ENCODE measurements at places on chromosomes 16 and 17. TPM values are rescaled to one million over a fixed set of nuclear protein-coding genes. Genes with fewer than 3 reads are reported as not detected.

GRCh38 chr17:9672691-9673090, 27.4 kb downstream of the USP43 start:
- no peak for ATAC-seq

- ATAC-seq: peak; percentile 55
These were observed 183.0 kb downstream of the FOXL1 start for GRCh38 chr16:86761111-86762031.

GRCh38 chr16:83201748-83202147, 575.0 kb downstream of the CDH13 start:
- no peak for ATAC-seq

- ATAC-seq: no peak
These were observed 1.6 kb downstream of the RPL13 start for GRCh38 chr16:89561884-89562599.

- no peak for ATAC-seq
These were observed 41.8 kb downstream of the RAB11FIP4 start for GRCh38 chr17:31433091-31433790.

GRCh38 chr17:82527898-82528297, 8.4 kb downstream of the FOXK2 start:
- ATAC-seq: no peak

GRCh38 chr16:81668243-81669097, 110.6 kb upstream of the PLCG2 start:
- peak; percentile 27 for ATAC-seq

- ATAC-seq: no peak
These were observed 83.8 kb upstream of the GRIN2A start for GRCh38 chr16:10265770-10266615.

DNA sequence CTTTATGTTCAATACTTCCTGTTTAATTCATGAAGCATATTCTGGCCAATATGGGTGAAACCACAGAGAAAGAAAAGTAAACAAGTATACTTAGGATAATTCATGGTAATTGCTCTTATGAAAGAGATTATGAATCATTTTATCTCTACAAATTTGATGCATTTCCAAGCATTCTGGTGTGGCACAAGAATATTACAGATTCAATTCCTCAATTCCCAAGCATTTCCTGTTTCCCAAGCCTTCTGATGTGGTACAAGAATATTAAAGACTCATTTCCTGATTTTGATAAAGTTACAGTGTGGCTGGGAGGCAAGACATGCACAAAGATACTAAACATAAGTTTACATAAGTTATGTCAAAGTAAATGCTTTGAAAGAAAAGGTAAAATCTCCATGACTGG, 126.1 kb upstream of the NUDT7 start:
- ATAC-seq: no peak

GRCh38 chr16:4019371-4019791, 96.9 kb downstream of the ADCY9 start:
- ATAC-seq: no peak

- peak; percentile 70 for ATAC-seq
These were observed at the start of gene ALOX12B for GRCh38 chr17:8087075-8087951. TSS of gene ALOX12B (minus strand) at chr17:8087716. CDS start at chr17:8087442, 274 bp downstream.

Gene KRTAP4-5
- total RNA-seq: not detected

Gene KCTD11
- total RNA-seq: 4.5 TPM

Gene KRTAP3-2
- not detected for total RNA-seq

Gene CCL11
- not detected for total RNA-seq

GRCh38 chr17:6853764-6854442, 22.4 kb upstream of the TEKT1 start:
- ATAC-seq: no peak

DNA sequence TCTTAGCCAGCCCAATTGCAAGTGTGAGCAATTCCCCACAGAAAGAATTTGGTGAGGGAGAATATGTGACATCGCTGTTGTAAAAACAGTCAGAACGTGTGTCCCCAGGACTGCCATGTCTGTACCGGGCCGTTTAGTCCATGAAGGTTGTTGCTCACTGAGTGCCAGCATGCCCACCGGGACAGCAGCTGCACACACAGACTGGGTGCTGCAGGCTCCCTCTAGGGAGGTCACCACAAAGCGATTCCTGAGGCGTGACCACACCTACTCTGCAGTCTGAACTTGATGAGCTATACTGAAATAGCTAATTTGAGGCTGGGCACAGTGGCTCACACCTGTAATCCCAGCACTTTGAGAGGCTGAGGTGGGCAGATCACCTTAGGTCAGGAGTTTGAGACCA, 44.1 kb upstream of the ADORA2B start:
- no peak for ATAC-seq

DNA sequence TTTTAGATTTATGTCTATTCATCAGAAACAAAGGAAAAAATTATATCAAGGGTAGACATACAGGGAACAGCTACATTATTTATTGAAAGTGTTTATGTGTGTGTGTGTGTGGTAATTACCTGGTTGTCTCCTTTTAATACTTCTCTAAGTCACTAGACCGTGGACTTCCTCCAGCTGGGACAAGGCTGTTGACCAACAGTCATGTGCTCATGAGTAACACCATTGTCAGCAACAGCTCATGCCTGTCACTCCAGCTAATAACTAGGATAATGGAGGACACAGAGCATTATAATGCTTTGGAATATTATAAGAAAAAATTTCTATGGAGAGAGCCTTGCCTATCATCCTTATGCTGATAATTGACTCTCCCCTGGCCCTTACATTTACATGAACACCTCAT, 125.3 kb upstream of the SALL1 start:
- peak; percentile 72 for ATAC-seq

- ATAC-seq: no peak
These were observed 118.3 kb downstream of the BANP start for GRCh38 chr16:88069397-88070168.

DNA sequence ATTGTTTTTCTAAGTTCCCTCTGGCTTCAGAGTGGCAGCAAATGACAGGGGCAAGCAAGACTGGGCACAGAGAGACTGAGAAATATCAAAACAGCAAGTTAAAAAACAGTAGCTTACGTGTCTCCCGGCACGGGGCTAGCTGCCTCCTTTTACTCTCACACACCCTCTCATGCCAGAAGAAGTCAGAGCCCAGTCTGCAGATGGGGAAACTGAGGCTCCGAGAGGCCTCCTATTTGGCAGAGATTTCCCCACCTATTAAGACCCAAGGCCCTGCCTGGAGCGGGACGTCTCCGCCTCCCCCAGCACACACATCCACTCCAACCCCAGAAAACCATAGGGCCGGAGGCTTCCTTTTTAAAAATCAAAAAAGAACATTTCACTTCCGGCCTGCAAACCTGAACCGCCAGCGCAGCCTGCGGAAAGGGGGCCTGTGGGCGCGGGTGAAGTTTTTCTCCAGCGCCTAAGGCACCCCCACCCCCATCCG, 832 bp downstream of the CARHSP1 start:
- no peak for ATAC-seq

Gene CBX8
- total RNA-seq: 11.4 TPM

- peak; percentile 39 for ATAC-seq
These were observed 4.8 kb downstream of the RABEP1 start for GRCh38 chr17:5286846-5287245.

- ATAC-seq: no peak
These were observed 4.0 kb downstream of the KIFC3 start for GRCh38 chr16:57798267-57798810.

- ATAC-seq: no peak
These were observed 15.7 kb downstream of the SLC16A3 start for GRCh38 chr17:82244413-82245133.

GRCh38 chr16:62615526-62615925, 579.3 kb upstream of the CDH8 start:
- no peak for ATAC-seq

GRCh38 chr17:43645765-43646481, 15.8 kb downstream of the MEOX1 start:
- ATAC-seq: no peak

Gene NPIPB8
- total RNA-seq: not detected

Gene CACNG5
- 0.71 TPM for total RNA-seq

GRCh38 chr17:54191261-54191660, 368.5 kb downstream of the KIF2B start:
- no peak for ATAC-seq

- ATAC-seq: no peak
These were observed 412.0 kb downstream of the HAPSTR1 start for GRCh38 chr16:9503251-9503984.

DNA sequence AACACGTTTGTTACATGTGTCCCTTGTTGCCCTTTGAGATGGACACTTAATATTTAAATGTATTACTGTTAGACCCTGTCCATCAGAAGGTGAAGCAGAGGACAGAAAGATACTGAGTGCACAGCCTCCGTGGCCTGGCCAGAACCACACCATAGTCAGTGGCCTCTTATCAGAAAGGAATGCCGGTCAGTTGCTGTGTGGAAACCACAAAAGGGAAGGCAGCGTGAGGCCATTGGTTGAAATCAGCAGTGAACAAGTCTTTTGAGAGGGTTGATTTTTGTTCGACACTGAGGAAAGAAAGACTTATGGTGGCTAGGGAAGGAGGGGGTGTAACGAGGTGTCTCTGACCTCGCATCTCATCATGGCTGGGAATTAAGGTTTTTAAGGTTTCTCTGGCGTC, 85.4 kb upstream of the CLEC18A start:
- no peak for ATAC-seq

GRCh38 chr17:14091367-14091766, 22.1 kb downstream of the COX10 start:
- ATAC-seq: no peak

Gene KRTAP9-3
- total RNA-seq: not detected

DNA sequence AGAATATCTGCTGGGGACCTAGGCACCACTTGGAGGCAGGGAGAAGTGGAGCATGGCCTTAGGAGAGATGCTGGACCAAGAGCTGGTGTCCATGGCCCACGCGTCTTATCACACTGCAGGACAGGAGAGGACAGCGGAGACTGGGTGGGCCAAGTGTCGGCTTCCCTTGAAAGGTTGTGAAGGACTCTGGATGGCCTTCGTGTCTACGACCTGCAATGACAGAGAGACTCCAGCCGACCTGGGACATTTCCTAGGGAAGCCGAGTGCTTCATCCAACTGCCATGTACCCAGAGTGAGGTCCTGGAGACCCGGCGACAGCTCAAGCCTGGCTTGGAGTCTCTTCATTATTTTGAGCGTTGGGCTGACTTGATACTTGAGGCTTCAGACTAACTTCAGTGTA, 20.5 kb downstream of the C1QTNF1 start:
- ATAC-seq: no peak

Gene TPSAB1
- 0.59 TPM for total RNA-seq

Gene TNFRSF17
- 0.84 TPM for total RNA-seq

Gene PTGES3L
- total RNA-seq: 2.2 TPM

GRCh38 chr16:86934581-86935375, 356.4 kb downstream of the FOXL1 start:
- no peak for ATAC-seq

Gene PABPN1L
- 0.21 TPM for total RNA-seq

GRCh38 chr17:58200024-58200633, 7.6 kb downstream of the EPX start:
- peak; percentile 45 for ATAC-seq
